Upper lobe of left lung (tissue), 6 donors: ENCODE measurements at places on chromosomes 3 and 15.

GRCh38 chr3:115164374-115165221 lies 17.5 kb upstream of the ZBTB20 start:
- DNase-seq, result no peak

GRCh38 chr15:43225201-43225949 lies 4.6 kb upstream of the EPB42 start:
- DNase-seq, result no peak

GRCh38 chr3:100370756-100371155 lies 30.1 kb downstream of the TOMM70 start:
- no peak for DNase-seq

DNA sequence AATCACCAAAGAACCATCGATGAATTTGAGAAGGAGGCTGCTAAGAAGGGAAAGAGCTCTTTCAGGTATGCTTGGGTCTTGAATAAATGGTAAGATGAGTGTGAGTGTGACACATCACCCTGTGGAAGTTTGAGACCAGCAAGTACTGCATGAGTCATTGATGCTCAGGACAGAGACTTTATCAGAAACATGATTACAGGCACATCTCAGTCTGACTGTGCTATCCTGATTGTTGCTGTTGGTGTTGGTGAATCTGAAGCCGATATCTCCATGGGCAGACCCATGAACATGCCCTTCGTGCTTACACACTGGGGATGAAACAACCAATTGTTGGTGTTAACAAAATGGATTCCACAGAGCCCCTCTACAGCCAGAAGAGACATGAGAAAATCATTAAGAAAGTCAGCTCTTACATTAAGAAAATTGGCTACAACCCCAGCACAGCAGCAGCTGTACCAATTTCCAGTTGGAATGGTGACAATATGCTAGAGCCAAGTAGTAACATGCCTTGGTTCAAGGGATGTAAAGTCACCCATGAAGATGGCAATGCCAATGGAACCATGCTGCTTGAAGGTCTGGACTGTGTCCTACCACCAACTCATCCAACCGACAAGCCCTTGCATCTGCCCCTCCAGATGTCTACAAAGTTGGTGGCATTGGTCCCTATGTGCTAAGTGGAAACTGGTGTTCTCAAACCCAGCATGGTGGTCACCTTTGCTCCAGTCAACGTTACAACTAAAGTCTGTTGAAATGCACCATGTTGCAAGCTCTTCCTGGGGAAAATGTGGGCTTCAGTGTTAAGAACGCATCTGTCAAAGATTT lies 20.5 kb downstream of the TM4SF4 start:
- DNase-seq, result no peak

GRCh38 chr3:60803216-60804173 lies 447.8 kb downstream of the FHIT start:
- DNase-seq, result no peak

DNA sequence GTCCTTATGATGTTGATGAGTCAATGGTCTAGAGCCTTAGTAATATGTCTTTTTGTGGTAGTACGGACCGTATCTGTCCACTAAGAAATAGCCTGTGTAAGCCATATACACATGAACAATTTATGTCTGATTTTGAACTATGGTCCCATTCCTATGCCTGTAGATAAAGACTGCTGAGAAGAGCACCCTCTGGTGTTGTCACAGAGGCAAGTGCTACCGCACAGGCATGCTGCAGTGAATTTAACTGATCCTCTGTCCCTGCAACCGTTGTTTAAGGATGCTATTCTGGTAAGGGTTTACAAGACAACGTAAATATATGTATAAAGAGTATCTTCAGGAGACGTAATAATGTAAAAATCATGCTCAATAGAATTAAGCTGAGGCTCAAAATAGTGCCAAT lies 170.7 kb downstream of the UBE3A start:
- no peak for DNase-seq

DNA sequence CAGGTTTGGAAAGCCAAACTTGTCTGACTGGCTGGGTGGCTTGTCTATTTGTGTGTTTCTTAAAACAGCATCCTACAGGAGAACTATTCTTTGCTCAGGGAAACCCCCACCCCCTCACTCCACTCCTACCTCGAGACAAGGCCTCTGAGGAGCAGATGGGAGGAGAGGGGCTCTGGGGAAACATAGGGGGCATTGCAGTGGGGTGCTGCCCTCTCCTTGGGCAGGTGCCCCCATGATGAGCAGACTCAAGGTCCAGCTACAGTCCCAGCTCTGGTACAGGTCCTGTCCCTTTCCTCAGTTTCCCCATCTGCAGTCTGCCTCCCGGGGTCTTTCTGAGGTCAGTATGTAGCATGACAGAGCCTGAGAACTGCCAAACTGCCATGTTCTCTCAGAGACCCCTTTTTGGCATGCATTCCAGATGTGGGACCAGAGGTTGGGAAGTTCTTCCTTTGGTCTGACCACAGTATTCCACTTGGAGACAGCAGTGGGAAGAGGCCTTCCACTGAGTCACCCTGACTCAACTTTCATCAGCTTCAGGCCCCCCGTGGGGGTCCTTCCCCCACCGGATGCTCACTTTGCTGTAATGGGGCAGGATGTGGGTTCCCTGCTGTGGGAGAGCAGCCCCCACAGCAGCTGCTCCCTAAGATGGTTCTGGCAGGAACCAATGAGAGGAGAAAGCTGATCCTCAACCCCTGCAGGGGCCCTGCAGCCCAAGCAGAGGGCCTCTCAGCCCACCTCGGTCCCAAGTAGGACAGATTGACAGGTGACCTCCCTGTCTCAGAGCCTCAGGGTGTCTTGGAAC lies 32.3 kb upstream of the CYP11A1 start:
- DNase-seq, result no peak

- DNase-seq, result no peak
Observed at GRCh38 chr3:118557513-118557912, 477.1 kb downstream of the IGSF11 start.

GRCh38 chr15:44450172-44450571 lies 22.7 kb downstream of the CTDSPL2 start:
- DNase-seq, result no peak

- DNase-seq, result no peak
Observed at GRCh38 chr3:119296727-119297122, 2.5 kb downstream of the ARHGAP31 start.

DNA sequence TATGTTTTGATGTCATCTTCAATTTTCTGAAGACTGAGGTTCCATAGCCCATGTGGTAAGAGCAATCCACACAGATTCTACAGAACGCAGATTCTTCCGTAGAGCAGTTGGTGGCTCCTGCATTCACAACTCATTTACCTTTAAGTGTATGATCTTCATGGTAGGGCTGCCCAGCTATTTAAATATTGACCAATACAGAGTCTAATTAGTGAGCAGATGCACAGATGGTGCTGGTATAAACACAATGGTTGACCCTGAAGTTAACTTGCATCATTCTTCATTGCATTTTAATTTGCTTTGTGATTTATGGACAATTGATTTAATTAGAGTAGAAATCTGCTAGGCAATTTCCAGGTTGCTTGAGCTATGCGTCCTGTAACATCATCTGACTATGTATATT lies 269.2 kb downstream of the SQOR start:
- no peak for DNase-seq

GRCh38 chr3:150371741-150372254 lies 36.3 kb upstream of the TSC22D2 start:
- peak; percentile 49 for DNase-seq

DNA sequence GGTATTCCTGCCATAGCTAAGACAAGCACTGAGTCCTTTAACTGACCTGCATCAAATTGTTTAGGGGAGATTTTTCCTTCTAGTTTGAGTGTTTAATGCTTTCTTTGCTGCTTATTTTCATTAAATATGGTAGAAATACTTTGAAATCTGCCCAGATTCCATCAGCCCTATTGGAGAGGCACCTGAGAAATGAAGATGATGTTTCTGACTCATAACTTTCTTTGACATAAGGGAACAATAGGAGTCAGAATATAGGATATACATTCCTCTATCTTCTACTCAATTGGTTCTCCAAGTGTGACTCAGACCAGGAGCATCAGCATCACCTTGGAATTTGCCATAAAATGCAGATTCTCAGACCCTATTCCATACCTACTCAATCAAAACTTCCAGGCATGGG lies 27.4 kb downstream of the BTD start:
- no peak for DNase-seq

DNA sequence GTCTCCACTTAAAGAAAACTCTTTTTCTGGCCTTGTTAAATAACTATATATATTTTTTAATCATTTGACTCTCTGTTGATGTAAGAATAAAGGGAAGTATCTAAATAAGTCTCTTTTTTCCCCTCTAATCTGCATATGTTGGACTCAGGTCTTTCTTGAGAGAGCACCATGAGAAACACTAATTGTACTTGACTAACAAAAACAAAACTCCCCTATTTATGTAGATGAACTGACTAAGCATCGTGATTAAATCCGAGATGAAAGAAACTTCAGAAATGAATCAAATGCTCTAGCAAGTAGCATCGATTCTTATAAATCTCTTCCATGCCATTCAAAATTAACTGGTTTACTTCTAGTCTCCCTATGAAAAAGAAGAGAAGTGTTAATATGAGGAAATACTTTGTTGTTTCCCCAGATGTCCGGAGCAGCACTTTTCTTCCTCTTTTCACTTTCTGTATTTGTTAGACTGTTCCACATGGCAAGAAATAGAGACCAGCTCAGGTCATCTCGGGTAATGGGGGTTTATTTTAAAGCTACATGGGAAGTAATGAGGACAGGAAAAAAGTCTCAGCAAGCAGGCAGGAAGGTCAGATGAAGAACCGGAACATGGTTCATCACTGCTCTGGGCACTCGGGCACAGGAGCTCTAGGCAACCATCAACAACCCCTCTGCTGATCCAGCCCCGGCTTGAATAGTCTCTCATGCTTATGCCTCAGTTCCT lies 288.3 kb downstream of the CNTN6 start:
- DNase-seq, result no peak

DNA sequence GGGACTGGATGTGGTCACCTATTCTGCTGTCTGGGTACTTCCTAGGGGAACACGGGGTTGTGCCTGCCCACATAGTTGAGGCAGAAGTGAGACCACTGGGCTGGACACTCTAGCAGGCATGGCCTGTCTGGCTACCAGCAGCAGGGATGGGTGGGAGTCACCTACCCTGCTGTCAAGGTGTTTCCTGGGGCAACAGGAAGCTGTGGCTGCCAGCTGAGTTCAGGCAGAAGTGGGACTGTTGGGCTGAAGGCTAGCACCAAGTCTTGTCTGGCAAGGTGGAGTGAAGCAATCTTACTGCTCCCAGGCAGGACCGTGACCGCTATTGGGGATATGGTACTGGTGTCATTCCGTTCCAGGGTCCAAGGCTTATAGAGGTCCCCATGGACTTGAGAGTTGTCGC lies 20.3 kb upstream of the ZDHHC23 start:
- DNase-seq, result no peak

GRCh38 chr15:29039466-29040369 lies 153.9 kb downstream of the APBA2 start:
- DNase-seq, result no peak

GRCh38 chr3:12449889-12450682 lies 34.2 kb upstream of the TSEN2 start:
- DNase-seq, result no peak

DNA sequence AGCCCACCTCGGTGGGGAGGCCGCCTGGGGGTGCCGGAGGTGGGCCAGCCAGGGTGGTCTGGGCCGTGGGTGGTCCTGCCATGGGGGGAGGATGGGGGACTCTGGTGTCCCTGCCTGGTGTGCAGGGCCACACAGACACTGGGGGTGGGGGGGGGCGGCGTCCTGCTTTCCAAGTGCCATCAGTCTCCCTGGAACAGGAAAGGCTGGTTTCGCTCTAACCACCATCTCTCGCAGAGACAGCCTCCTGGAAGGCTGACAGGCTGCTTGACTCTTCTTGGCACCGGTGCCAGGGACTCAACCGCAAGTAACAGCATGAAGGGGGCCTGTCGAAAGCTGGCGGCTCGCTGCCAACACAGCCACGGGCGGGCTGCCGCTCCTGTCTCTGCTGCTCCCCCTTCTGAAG lies 40.3 kb downstream of the RGMA start:
- DNase-seq, result peak; percentile 86

- DNase-seq, result no peak
Observed at GRCh38 chr3:160312014-160312624, 86.9 kb downstream of the C3orf80 start.

DNA sequence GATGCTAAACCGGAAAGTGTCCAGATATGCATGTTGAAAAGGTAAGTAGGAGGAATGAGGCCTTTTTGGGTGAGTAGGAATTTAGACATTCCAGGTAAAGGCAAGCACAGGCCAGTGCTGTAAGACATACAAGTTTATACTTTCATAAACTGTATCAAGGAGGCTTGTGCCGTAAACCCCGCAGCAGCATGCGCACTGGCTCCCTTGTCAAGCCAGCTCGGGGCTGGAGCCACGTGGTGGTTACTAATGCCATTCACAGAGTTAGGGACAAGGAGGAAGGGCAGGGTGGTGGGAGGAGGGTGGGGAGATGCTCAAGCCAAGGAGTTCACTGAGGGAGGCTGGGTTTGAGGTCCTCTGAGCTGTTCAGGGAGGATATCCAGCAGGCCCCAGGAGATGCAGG lies 35.8 kb downstream of the PLD1 start:
- no peak for DNase-seq

- DNase-seq, result no peak
Observed at GRCh38 chr3:151992326-151993041, 119.0 kb downstream of the SUCNR1 start.

DNA sequence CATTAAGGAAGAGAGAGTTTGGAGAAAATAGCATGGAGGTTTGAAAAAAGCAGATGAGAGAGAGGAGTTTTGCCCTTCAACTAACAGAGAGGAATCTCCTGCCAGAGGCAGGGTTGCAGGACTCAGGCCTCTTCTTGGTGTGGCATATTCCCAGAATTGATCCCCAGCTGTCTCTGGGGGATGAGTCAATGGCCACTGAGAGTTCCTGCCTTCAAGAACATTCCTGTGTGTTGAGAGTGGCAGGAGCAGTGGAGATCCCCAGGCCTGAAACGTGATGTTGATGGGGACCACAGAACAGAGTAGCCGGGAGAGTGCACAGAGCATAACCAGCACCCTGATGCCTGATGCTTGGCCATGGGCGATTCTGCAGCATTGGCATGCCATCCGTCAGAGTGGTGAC lies 348.4 kb upstream of the THBS1 start:
- no peak for DNase-seq

DNA sequence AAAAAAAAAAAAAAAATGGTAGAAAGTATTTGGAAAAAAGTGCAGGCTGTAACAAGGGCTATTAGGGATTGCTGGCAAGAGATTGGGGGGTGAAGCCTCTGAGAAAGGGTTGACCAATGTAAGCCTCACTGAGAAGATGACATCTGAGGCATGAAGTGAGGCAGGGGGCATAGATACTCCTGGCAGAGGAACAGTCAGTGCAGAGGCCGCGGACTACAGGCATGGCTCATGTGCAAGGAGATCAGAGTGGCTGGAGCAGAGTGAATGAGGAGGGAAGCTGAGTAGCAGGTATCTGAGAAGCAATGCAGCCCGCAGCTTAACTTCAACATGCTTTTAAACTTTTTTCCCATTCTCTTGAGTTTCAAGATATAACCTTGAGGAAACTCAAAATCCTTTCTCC lies 5.4 kb downstream of the FBXL22 start:
- DNase-seq, result no peak
